D721Med (cell line): ENCODE measurements at places on chromosomes 11 and 22.

- no peak for DNase-seq
These were observed 39.0 kb downstream of the RRAS2 start for GRCh38 chr11:14320020-14320419.

DNA sequence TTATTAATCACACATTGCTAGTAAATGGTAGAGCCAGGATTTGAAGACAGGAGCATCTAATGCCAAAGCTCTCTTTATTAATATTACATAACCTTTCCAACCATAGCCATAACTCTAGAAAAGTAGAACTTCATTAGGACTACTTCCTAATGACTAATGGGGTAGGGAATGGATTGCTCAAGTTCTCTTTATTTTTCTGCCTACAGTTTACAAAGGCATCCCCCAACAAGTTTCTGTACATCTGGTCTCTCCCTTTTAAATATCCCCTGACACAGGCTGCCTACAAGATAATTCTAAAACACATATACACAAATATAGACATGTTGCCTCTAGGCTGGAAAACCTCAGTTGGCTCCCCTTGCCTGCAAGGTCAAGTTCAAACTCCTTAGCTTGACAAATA lies 534.9 kb downstream of the SOX6 start:
- DNase-seq, result no peak

GRCh38 chr11:111361874-111362273 lies 17.2 kb downstream of the POU2AF1 start:
- DNase-seq, result no peak

- DNase-seq, result no peak
These were observed 486.0 kb downstream of the OPCML start for GRCh38 chr11:133046252-133046651.

DNA sequence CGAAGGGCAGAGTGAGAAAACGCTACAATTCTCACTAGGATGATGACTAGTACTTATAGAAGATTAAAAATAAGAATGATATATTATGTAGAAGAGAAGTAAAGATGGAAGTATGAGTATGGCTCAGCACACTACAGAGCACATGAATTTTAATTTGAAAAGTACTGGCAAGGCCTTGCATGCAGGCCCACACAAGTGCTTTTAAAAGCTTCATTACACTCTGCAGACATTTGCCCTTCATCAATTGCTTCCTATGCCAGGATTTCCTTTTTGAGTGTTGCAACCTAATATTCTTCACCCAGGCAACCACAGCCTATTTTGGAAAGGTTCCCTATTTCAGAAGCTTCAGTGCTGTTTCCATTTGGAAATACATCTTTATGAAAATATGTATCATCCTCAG lies 81.1 kb downstream of the LARGE2 start:
- DNase-seq, result no peak

GRCh38 chr11:121645001-121645400 lies 192.2 kb upstream of the SORL1-AS1 start:
- DNase-seq, result no peak

- no peak for DNase-seq
These were observed 52.6 kb upstream of the NAV2 start for GRCh38 chr11:19660076-19660475.

- DNase-seq, result no peak
These were observed 119.2 kb downstream of the KIAA1671 start for GRCh38 chr22:25071720-25072119.

DNA sequence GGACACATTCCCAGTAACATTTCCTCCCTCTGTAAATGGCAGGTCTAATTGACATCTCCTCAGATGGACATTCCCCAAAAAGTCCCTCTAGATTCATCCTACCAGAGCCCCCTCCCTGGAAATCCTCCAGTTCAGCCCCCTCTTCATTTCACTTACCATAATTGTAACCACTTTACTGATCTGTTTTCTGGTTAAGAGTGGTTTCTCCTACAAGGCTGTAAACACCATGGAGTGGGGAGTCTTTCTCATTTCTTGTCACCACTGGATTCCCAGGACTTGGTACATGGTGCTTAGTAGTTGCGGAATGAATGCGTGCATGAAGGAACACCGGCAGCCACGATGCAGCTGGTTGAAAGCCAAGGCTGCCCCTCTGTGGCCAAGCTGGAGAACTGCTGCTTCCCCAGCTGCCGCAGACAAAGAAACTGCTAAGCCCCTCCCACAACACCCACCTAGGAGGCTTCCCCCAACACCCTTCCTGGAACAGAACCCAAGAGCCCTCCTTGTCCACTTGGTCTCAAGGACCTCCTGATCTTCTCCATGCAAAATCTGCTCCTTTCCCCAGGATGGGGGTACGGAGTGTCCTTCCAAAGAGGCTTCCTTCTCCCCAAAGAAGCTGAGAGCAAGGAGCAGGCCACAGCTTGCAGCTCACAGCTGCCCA lies 18.6 kb upstream of the SCARF2 start:
- DNase-seq, result peak; percentile 67

DNA sequence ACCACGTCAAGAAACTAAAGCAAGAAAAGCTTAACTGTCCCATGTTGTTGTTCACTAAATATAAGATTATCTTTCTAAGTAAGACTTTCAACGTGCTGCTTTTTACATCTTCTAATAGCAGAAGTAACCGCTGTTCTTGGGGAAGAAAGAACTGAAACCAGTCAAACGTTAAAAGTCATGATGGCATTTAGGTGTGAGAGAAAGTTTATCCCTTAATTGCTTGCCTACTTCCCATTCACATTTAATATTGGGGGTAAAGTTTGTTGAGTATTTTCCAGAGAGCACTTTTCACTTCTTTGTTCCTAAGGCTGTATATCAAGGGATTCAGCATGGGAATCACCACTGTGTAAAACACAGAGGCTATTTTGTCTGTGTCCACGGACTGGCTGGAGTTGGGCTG lies 970 bp downstream of the OR5B21 start:
- DNase-seq, result no peak

GRCh38 chr11:64285885-64286800 lies 495 bp downstream of the GPR137 start:
- DNase-seq, result no peak

GRCh38 chr11:45671246-45672171 lies 6.1 kb upstream of the CHST1 start:
- no peak for DNase-seq

DNA sequence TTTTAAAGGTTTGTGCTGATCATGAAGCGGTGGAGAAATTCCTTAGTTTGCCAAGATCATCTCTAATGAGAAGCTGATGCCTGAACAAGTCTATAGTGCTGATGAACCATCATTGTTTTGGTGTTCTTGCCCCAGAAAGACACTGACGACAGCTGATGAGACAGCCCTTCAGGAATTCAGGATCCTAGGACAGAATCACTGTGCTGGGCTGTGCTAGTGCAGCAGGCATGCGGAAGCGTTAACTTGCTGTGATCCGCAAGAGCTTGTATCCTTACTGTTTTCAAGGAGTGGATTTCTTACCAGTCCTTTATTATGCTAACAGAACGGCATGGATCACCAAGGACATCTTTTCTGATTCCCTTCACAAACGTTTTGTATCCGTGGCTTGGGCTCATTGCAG lies 104.1 kb downstream of the TBC1D22A start:
- no peak for DNase-seq

DNA sequence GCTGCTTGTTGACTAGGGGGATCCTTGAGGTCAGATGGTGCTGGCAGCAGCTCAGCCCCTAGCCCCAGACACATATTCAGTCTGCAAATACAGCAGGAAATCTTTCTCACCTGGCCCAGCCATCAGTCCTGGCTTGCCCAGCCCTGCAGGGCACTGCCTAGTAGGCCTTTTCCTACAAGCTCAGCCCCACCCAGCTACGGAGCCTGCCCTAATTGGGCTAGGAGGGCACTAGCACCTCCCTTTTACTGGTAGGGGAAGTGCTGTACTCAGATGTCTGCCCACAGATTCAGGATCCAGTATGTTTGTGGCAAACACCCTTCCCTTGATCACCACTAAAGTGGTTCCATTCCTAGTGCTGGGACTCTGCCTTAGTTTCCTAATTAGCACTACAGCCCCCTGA lies 257.1 kb upstream of the CADM1 start:
- DNase-seq, result no peak
